Caco-2 (cell line): ENCODE measurements at places on chromosomes 11 and 22.

GRCh38 chr11:115887727-115888126 lies 383.5 kb upstream of the CADM1 start:
- no peak for DNase-seq

- DNase-seq = no peak
These were observed 28.5 kb downstream of the LRRC74B start for GRCh38 chr22:21074102-21074715.

- DNase-seq = no peak
These were observed 334.5 kb downstream of the TTC28 start for GRCh38 chr22:28344918-28345703.

GRCh38 chr11:445765-446588 lies 4.1 kb upstream of the PTDSS2 start:
- peak; percentile 68 for DNase-seq

DNA sequence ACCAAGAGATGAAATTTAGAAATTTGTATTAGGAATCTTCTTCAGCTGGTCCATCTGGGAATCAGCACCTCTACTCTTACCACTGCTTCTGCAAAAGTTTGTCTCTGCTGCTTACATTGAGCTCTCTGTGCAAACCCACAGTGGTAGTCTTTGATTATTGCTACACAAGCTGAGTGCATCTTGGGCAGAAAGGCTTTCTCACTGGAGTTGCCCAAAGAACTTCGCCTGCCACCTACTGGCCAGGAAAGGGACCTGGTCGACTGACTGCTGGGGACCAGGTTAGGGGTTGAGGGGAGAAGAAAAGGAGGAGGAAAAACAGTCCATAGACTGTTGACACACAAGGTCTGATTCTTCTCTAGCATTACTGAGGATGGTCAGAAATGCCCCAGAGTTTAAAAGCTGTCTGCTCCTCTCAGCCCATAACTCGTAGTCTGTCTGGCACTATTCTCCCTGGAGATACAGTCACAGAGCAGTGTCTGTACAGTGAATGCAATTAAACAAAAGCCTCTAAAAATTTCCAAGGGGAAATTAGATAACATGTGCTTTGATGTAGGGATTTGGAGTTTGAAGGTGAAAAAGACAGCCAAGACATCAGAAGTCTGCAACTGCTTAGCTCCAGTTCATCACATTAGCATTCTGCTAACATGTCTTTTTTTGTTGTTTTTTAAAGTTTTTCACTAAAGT lies 215.0 kb upstream of the CTSC start:
- DNase-seq = peak; percentile 75

DNA sequence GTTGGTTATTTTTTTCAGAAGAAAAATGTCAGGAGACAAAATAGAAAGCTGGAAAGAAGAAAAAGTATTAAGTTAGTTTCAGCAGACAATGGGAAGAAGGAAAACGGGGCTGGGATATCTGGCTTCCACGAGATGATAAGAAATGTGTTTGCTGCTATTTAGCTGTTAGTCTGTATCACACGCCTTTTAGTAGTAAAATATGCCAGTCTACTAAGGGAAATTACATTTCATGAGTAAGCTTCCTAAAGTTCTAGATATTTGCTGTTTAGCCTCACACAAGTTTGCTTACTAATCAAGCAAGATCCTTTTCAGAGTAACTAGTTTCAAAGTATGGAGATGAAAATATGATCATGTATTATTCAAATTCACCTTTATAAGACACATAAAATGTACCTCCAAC lies 1.5 kb downstream of the OR51B4 start:
- no peak for DNase-seq

GRCh38 chr11:65945941-65946558 lies 770 bp downstream of the TSGA10IP start:
- no peak for DNase-seq

- no peak for DNase-seq
These were observed 189.9 kb downstream of the ARHGAP42 start for GRCh38 chr11:100876815-100877520.

DNA sequence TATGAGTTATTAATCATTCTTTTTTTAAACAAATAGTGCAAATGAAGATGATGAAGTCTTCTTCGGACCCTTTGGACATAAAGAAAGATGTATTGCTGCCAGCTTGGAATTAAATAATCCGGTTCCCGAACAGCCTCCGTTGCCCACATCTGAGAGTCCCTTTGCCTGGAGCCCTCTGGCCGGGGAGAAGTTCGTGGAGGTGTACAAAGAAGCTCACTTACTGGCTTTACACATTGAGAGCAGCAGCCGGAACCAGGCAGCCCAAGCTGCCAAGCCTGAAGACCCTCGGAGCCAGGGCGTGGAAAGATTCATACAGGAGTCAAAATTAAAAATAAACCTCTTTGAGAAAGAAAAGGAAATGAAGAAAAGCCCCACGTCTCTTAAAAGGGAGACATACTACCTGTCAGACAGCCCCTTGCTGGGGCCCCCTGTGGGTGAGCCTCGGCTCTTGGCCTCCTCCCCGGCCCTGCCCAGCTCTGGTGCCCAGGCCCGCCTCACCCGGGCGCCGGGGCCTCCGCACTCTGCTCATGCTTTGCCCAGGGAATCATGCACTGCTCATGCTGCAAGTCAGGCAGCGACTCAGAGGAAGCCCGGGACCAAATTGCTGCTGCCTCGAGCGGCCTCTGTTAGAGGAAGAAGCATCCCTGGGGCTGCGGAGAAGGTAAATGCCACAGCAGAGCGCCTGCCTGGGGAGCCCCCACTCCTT lies 11.8 kb downstream of the GTSE1 start:
- DNase-seq = no peak

DNA sequence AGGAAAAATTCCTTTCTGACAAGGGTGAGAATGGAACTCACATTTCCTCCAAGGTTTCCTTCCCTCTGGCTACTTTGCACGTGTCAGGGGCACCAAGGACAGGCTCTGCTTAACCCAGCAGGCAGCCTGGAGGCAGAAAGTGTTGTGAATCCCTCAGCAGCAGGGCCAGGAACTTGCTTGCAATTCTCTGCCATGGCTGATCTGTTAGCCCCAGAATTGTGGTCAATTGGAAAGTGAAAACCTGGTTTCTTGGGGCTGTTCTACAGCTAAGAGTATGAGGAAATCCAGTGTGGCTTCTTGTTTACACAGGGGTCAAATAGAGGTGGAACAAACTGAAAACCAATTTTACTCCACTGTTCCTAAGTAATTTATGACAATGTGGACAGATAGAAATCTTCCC lies 38.3 kb upstream of the CEP295 start:
- no peak for DNase-seq

DNA sequence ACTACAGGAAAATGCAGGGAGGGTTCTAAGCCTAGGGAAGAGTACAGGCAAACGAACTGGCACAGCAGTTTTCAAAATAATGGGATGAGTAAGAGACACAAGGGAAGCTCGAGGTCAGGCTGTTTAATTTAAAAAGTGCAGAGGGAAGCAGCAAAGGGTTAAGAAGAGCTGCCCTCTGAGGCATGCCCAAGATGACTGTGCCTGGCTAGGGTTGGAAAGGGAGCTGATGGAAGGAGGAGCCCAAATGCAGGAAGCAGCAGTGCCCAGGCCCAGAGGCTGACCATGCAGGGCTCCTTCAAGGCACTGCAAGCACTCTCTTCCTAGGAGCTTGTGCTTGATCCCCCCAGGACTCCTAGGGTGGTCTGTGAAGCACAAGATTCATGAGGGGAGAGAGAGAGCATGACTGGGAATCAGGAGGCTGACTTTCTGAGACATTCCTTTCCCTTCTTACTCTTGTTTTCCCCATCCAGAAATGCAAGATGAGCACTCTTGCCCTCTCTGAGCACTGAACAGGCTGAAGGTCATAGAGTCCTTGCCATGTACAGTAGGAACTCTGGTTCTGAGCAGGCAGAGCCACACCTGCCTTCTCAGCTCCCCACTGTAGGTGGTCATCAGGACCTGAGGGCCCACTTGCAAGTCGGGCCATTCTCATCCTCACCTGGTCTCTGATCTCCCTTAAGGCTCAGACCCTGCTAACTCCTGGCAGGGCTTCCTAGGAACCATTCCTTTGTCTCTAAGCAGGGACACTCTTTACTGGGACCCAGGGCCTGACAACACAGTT lies 46.7 kb upstream of the DRD2 start:
- DNase-seq = no peak

DNA sequence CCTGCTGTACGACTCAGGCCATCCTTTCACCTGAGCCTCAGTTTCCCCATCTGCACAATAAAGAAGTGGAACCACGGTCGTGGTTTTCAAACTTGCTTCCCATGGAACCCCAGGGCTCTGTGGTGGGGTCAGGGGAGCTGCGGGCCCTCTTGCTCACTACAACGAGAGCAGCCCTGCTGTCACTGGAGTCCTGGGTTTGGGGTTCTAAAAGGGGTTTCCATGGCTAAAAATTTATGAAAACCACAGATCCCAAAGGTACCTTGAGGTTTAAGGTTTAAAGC lies 45.4 kb upstream of the CARS1 start:
- no peak for DNase-seq

GRCh38 chr11:86212019-86212611 lies 32.4 kb upstream of the EED start:
- DNase-seq = no peak

DNA sequence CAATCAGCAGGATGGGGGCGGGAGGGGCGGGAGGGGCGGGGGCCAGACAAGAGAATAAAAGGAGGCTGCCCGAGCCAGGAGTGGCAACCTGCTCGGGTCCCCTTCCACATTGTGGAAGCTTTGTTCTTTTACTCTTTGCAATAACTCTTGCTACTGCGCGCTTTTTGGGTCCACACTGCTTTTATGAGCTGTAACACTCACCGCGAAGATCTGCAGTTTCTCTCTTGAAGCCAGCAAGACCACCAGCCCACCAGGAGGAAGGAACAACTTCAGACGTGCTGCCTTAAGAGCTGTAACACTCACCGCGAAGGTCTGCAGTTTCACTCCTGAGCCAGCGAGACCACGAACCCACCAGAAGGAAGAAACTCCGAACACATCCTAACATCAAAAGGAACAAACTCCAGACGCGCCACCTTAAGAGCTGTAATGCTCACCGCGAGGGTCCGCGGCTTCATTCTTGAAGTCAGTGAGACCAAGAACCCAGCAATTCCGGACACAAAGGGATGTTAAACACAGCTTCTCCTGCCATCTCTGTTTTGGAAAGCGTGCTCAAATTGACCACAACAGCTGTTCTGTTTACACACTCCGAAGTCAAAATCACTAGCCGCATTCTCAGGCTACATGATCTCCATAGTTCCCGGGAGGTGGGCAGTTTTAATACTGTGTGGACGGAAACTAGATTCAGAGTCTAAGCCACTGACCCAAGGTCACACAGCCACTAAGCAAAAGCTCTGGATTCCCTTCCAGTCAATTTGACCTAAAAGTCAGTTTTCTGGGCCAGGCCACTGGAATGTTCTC lies 11.9 kb downstream of the PLAAT2 start:
- DNase-seq = no peak

DNA sequence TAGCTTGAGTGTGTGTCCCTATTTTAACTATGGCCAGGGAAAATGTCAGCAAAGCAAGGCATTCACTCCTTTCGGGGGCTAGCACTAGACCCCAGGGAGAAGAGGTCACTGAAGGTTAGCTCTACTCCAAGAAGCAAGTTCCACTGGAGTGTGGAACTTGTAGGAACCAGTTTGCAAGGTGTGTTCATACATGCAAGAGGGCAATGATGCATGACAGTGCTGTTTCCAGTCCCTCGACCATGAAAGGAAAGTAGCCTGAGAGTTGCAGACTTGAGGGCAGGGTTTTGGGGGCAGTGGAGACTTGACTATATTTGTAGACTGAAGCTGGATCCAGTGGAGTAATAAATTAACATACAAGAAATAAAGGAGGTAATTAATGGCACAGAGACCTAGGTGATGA lies 21.6 kb upstream of the SLC36A4 start:
- DNase-seq = no peak

GRCh38 chr11:44950625-44951476 lies at the start of gene TP53I11:
TP53I11 (minus strand) TSS chr11:44950883; CDS start chr11:44938335, 12,548 bp downstream.
- DNase-seq = peak; percentile 70

- DNase-seq = no peak
These were observed 56.1 kb upstream of the CDON start for GRCh38 chr11:126118806-126119205.

DNA sequence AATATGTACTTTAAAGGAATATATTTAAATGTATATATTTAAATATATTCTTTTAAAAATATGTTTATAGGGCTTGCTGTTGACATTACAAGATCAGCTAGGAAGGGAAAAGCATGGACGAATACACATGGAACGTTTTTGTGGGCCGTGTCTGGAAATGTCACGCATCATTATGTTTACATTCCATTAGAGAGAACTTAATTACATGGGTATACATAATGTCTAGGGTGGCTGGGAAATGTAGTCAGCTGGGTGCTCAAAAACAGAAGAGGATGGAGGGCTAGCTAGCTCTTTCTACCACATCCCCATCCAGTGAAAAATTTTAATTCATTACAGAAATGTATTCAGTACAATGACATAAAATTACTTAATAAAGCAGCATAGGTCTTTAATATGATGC lies 371.2 kb downstream of the DYNC2H1 start:
- DNase-seq = no peak
